ENCODE measurements at places on chromosomes 6 and 20. TPM values are rescaled to one million over a fixed set of nuclear protein-coding genes. Genes with fewer than 3 reads are reported as not detected.

Gene CEP162
- total RNA-seq, result 4.7 TPM

Gene TMEM151B
- not detected for total RNA-seq

Gene NOTCH4
- total RNA-seq, result 2.2 TPM

Gene ATXN1
- 13.9 TPM for total RNA-seq

Gene ENPP3
- total RNA-seq, result not detected

Gene SAMD3
- total RNA-seq, result 3.1 TPM

Gene ZSCAN31
- total RNA-seq, result 4.2 TPM

Gene ARFGEF3
- under 0.01 TPM for total RNA-seq

Gene SPATA2
- total RNA-seq, result 1.4 TPM
